ENCODE measurements at places on chromosomes 4 and X.

GRCh38 chrX:18617407-18617750 is 54.5 kb downstream of the RS1 start:
- DNase-seq, result no peak

- no peak for DNase-seq
Observed at GRCh38 chr4:48191758-48192157, 57.7 kb upstream of the TXK start.

DNA sequence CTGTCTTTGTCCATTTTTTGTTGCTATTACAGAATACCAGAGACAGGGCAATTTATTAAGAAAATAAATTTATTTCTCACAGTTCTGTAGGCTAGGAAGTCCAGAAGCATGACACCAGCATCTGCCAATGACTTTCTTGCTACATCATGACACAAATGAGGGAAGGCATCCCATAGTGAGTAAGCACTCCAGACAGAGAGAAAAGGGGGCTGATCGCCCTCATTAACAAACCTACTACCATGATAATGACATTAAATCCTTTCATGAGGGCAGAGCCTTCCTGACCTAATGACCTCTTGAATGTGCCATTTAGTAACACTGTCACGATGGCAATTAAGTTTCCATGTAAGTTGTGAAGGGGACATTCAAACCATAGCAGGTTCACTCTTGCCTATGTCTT is 20.1 kb downstream of the CCDC149 start:
- DNase-seq, result no peak

- DNase-seq, result no peak
Observed at GRCh38 chr4:139506774-139507173, 49.2 kb downstream of the SETD7 start.

GRCh38 chr4:6391186-6391851 is 81.1 kb downstream of the PPP2R2C start:
- DNase-seq, result no peak

GRCh38 chr4:153161226-153161963 is 42.8 kb upstream of the TRIM2 start:
- DNase-seq, result no peak

DNA sequence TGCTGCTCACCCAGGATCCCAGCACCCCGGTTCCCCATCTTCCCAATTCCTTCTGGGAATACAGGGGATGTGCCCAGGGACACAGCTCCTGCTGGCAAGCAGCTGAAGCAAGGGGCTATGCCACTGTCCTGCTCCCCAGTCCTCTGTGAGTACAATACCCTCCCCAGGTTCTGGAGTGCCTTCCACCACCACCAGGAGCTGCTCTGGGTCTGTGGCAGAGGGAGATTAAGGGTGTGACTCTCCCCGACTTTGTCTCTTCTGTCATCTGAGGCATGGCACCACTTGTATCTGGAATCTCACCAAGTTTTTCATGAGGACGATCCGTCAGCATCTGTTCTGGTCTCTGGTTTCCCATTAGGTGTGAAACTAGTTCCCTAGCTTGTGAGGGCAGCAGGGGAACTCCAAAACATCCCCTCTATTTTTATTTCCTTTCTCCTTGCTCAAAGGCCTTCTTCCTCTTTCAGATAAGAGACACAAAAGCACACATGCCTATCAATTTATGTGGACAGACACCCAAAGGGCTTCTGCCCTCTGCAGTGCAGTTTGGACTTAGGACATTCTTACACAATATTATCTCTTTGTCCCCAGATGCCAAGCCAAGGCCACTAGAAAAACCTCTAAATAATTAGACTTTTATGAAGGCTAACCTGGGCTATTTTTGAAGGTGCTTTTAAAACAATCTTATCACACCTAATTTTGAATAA is 26.8 kb downstream of the MGST2 start:
- no peak for DNase-seq

DNA sequence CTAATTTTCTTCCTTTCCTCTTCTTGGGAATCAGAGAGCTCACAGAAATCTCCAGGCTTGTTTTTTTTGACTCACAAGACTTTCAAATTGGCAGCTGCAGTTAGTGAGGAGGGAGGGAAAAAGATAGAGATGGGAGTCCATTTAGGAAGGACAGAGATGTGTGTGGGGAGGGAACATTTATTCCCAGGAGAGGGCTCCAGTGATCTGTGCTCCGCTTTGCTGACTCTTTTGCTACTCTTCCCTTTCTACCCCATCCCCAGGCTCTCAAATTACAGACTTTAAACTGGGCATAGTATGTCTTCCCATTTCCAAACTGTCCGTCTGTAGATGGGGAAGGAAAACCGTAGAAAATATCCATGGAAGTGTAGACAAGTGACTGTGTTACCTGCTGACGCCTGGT is 39.1 kb upstream of the UCP1 start:
- DNase-seq, result no peak

- no peak for DNase-seq
Observed at GRCh38 chr4:103018391-103019307, 856 bp downstream of the SLC9B1 start.

DNA sequence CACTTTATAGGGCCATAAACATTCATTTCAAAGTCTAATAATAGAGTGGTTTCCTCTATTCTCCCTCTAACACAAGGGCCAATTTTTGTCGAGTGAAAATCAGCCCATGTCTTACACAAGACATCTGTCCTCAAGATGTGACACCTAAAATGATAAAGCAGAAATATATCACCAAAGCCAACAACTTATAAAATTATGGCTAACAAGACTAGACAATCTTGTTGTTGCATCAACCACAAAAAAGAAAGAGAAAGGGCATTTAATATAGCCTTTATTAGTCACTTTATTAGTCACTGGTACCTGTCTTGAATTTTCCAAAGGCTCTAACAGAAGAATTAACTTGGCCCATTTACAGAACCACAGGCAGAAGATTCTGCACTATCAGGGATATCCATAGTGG is 161.6 kb downstream of the SMIM20 start:
- no peak for DNase-seq

DNA sequence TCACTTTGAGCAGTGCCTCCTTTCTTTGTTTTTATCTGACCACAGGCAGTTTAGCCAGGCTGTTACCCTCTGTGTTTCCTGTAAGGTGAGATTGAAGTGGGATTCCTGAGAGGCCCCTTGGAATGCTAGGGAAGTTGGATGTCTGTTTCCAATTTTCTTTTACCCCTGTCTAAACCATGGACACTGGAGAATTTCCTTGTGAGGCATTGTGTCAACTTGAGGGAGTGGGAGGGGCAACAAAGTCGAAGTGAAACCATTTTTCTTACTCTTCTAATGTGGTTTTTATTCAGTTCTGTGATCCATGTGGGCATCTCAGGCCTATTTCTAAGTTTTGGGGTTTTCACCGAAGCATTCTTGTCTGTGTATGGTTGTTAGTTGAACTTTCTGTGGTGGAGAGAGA is 296.1 kb upstream of the UGT8 start:
- DNase-seq, result no peak

DNA sequence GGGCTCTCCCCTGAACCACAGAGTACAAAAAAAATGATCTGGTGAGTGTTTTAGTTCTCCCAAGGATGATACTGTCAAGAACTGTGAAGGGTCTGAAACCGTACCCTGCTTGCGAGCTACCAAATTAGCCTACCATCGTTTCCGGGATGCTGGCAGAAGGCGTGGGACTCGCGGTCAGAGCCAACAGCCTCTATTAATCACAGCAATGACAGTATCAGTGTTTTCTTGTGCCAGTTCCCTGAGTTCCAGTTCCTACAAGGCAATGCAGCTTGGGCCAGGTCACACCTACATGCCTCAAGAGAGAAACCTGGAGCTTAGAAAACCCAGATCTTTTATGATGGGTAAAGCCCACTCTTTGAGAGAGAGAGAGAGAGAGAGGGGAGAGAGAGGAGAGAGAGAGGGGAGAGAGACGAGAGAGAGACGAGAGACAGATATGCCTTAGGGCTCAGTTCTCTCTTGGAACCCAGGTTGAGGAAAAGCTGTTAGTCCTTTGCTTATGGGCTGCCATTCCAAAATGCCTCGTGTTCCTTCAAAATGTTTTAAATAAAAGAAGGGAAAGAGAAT is 327.8 kb downstream of the ARHGAP10 start:
- no peak for DNase-seq

GRCh38 chrX:132023896-132024386 is 839 bp downstream of the STK26 start:
- no peak for DNase-seq

DNA sequence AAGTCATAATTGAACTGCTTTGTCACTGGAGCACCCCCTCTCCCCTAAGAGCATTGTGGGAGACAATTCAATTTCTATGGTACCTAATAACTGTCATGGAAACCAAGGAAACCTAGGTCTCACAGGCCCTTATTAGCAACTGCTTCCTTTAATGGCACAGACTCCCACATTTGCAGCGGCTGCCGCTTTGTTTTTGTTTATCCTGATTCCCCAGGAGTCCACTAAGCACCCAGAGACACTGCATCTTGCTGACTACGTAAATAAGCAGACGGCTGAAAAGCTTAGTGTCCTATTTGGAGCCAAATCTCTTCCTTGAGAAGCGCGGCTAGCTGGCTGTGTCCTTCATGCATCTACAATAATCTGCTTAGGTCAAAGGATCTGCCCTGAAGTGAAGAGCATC is 494.4 kb downstream of the TMA16 start:
- no peak for DNase-seq

- DNase-seq, result no peak
Observed at GRCh38 chr4:147326591-147326990, 154.3 kb upstream of the EDNRA start.

DNA sequence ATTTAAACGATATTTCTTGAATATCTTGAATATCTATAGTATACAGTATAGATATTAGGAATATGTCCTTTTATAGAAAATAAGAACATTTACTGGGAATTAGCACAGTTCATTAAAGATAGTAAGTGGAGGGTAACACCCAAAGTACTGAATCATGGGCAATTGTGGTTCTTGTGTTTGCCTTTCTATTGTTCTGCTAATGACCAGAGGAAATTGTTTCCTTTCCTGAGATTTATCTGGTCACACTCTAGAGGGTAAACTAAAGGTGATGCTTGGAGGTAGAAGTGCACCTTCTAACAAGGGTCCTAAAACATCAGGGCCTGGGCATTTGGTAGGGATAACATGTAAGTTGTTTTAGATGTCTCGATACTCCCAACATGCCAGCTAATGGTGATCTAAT is 241.3 kb upstream of the SFRP2 start:
- no peak for DNase-seq

DNA sequence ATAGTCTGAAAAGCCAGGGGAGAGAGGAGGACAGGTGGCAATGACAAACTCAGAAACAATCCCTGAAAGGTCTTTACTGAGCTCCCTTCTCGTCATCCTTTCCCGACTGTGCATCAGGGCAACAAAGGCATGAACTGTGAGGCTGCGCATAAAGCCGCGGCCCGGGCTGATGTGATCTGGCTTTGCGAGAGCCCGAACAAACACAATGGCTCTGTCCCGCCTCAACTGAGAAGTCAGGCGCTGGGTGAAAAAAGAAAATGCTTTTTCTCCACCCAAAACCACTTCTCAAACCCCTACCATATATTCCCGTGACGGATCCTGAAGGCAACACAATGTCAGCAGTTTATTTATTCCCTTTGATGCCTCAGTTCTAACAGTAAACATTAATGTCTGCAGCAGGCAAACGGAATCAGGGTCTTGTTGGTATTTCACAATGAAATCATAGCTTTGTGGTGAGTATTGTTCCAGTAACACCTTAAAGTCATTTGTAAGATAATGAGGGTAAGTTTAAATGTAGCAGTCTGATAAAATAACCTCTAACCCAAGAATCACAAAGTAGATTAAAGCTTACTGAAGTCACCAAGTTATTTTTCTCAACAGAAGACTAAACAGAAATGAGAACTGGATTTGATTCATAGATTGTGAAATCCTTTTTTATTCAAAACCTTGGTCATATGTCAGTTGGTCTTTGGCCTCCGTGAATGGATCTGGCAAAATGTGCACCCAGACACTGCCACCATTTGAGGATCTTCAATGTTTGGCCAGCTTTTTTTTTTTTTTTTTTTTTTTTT is 67.4 kb downstream of the APBB2 start:
- DNase-seq, result no peak

- no peak for DNase-seq
Observed at GRCh38 chr4:175017751-175018150, 99.6 kb downstream of the ADAM29 start.

DNA sequence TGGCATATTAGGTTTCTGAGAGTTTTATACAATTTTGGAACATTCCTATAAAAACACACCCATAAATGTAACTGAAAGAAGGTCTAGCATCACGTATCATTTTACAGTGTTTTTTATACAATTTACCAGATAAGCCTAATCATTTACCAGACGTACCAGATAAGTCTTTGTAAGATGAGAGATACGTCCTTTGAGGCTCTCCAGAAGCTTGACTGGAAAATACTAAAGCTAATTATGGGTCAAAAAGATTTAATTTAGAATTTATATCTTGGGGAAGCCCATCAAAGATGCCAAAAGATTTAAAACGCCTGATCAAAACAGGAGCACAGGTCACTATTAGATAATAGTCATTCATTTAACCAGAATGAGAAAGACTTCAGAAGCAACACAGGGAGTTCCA is 55.0 kb downstream of the RGS12 start:
- DNase-seq, result no peak

Data from GOT3 (cell line).